GM12865 (cell line): ENCODE measurements at places on chromosomes 6 and 20.

GRCh38 chr6:18503593-18504231 lies 116.6 kb downstream of the RNF144B start:
- peak; percentile 79 for DNase-seq

GRCh38 chr6:55395871-55396270 lies 68.6 kb downstream of the GFRAL start:
- no peak for DNase-seq

- DNase-seq: no peak
Observed at GRCh38 chr6:150078788-150079187, 9.9 kb upstream of the ULBP3 start.

DNA sequence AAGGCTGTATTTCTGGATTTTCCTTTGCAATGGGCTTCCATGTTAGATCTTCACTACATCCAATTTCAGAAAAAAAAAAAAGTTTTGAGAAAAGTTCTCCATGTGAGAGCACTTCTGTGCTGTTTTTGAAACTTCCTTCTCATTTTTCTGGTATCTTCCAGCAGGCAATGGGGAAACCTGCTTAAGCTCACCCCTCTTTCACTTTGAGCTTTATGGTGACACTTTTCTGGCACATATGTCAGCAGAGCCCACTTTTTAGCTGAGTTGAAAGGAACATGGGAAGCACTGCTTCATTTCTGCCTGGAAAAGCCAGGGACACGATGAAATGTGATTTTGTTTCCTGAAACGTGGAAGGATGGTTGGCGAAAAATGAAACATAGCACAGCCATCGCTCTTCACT lies 293.7 kb downstream of the PLCB1 start:
- DNase-seq: no peak

DNA sequence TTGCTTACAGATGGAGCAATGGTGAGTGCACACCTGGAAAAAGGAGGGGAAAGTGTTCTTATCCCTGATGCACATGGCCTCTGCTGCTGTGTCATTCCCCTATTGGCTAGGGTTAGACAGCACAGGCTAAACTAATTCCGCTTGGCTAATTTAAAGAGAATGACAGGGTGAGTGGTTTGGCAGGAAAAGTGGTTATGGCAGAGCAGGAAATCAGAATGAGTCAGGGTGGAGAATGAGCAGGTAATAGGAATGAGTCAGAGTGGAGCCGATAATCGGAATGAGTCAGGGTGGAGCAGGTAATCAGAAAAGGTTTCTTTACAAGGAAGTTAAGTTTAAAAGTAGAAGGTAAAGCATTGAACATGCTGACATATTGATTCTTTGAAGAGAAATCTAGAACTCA lies 355.5 kb upstream of the HTR1E start:
- no peak for DNase-seq
